ENCODE measurements at places on chromosomes 3 and 15.

- DNase-seq, result no peak
These were observed 58.0 kb upstream of the FOXB1 start for GRCh38 chr15:59946084-59946483.

- no peak for DNase-seq
These were observed 2.4 kb upstream of the LARP6 start for GRCh38 chr15:70856177-70856883.

- DNase-seq, result no peak
These were observed 10.0 kb downstream of the EIF2B5 start for GRCh38 chr3:184145111-184145524.

DNA sequence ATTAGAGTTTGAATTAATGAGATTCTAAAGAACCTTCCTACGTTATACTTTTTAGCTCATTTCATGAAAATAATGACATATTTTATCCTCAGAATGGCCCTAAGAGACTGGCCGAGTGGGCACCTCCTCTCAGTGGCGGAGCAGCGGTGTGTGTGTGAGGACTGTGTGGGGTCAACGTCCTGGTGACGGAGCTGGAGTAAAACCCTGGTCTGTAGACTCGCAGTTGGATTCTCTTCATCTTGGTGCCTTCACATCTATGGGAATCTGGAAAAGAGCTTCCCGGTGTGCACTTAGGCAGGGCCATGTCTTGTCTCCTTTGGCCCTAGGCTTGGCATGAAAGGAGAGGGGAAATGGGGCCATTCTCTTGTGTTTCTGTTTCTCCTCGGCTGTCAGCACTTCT is 21.4 kb upstream of the PAQR5 start:
- DNase-seq, result no peak

GRCh38 chr15:43329217-43329959 is 985 bp downstream of the LCMT2 start:
- DNase-seq, result peak; percentile 2

DNA sequence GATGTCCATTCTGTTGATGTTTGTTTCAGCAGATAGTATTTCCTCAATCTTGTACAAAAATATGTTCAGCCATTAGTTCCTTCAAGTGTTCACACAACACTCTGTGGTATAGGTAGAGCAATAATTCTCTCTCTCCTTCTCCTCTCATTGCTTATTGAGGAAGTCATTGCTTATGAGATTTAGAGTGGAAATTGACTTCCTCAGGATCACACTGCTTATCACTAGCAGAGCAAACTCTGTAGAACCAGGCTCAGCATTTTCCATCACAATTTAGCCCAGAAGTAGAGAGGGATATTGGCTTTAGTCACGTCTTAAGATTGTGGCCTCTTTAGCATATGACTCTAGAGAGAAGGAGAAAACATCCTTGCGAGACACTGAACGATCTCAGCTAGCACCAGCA is 31.2 kb downstream of the RAB11A start:
- DNase-seq, result no peak

DNA sequence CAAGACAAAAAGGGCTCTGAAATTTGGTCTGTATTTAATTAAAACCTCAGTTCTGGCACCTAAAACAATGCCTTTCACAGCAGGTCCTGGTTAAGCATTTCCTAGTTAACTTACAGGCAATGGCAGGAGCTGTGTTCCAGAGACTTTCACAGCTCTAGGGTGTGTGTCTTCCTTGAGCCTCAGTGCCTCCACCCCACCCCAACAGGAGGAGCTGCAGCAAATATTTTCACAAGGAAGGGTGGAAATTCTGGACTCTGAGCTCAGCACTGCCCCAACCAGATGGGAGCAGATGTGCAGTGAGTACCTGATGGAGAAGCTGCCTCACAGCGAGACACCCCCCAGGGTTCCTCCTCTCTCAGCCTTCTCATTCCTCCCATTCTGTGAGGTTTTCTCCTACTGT is 106.3 kb upstream of the SPATA12 start:
- DNase-seq, result no peak

GRCh38 chr3:81769299-81769698 is 7.9 kb upstream of the GBE1 start:
- no peak for DNase-seq

DNA sequence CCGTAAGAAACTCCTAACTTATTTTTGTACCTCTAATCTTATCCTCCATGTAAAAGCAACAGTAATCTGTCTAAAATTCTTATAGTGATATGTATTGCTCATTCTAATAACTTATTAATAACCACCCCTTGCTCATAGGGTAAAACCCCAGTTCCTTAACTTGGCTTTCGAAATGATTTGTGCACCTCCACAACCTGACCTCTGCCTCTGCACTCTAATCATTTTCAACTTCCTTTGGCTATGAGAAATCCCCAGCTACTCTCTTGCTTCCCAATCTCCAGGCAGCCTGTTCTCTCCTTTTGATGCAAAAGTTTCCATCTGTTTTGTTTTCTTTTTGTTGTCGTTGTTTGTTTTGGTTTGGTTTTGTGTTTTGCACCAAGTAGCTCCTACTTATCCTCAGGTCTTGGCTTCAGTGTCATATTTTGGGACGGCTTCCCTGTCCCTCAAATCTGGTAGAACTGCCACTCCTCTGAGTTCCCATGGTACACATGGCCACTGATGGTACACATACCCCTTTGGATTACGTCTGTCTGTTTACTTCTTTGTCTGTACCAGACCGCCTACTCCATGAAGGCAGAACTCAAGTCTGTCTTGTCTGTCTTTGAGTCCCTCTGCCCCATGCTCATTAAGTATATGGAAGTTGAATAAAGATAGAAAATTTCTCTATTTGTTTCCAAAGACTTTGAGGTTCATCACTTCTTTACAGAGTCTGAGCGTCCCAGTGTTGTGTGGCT is 105.6 kb upstream of the TGFBR2 start:
- DNase-seq, result no peak

DNA sequence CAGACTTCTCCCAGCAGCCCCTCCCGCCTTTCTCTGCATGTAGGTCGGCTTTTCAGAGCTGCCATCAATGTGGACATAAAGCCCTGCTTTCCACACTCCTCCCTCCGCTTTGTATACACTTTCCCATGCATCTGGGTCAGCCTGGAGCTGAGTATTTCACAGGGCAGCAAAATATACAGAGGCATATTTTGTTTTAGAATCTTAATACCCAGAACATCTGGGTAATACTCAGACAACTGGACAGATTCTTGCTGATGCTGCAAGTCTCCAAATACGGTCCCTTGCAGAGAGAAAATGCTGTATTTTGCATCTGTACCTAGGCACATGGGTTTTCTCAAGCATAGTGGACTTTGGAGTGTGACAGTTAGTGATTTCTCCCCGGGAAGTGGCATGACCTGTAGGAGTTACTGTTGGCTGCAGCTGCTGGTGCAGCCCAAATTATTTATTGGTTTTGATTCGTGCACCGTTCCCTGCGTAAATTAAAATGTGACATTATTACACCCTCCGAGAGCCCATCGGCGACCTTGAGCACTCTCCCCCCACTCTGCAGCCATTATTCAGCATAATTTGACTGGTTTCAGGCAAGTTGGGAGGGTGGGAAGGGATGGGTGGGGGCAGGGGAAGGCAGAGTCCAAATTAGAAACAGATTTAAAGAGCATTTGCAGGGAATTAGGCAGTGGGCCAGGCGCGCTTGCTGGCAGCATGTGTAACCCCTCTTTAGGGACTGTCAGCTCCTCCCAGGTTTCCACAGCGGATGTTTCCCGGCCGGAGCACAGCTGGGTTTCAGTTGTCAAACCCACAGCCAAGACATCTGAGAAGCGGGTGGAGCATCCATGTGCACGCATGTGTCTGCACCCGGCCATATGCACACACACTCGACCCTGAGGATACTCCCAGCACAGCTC is 100.8 kb downstream of the CPN2 start:
- DNase-seq, result no peak

- no peak for DNase-seq
These were observed 80.9 kb downstream of the DGKG start for GRCh38 chr3:186281176-186281575.

GRCh38 chr15:69280783-69281182 is 17.9 kb upstream of the PAQR5 start:
- DNase-seq, result no peak

DNA sequence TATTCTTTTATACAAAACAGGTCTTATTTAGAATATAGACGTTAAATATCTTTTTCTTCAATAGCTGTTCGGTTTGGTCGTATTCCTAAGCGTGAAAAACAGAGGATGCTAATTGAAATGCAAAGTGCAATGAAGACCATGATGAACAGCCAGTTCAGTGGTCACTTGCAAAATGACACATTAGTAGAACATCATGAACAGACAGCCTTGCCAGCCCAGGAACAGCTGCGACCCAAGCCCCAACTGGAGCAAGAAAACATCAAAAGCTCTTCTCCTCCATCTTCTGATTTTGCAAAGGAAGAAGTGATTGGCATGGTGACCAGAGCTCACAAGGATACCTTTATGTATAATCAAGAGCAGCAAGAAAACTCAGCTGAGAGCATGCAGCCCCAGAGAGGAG is 16.8 kb downstream of the NR1D2 start:
- DNase-seq, result no peak

DNA sequence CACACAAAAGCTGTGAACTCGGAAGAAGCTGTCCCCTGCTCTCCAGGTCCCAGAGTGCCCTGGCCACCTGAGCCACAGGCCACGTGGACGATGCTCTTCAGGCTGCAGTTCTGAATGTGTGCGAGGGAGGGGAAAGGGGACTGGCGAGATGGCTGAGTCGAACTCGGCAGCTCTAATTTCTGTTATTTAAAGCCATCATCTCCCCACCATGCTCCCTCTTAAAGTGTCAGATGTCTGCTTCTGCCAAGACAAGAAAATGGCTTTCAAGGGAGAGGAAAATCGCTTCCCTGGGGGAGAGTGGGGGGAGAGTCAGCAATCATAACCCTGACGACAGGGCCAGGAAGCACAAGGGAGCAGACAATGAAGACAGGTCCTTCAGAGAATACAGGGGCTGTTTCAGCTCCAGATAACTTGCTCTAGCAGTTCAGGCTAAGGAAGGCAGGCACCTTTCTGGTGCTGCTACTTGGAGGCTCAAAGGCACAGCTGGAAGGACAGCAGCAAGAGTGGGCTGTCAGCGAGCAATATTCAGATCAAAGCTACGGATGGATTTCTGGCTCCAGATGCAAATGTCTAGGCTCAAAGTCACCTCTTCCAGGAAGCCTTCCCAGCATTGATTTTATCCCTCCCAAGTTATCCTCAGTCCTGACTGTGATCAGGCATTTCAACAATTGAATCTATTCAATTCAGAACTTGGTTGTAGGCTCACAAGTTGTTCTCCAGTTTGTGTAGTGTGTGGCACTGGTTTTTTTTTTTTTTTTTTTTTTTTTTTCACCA is 15.5 kb upstream of the CCDC33 start:
- no peak for DNase-seq

DNA sequence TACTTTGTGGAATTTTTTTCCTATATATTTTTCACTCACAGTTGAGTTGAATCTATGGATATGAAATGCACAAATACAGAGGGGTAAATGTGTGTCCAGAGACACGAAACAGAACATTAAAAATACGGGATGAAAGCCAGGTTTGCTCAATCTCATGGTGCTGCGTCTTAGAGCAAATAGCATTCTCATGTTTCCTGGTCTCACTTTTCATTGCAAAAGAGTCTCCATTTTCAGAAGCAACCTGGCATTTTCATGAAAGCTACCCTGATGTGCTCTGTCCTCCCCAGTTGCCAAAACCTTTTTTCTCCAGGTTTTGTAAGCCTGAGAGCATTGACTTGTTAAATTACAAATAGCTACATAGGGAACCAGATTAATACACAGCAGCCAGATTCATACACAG is 49.5 kb upstream of the MBNL1 start:
- no peak for DNase-seq

DNA sequence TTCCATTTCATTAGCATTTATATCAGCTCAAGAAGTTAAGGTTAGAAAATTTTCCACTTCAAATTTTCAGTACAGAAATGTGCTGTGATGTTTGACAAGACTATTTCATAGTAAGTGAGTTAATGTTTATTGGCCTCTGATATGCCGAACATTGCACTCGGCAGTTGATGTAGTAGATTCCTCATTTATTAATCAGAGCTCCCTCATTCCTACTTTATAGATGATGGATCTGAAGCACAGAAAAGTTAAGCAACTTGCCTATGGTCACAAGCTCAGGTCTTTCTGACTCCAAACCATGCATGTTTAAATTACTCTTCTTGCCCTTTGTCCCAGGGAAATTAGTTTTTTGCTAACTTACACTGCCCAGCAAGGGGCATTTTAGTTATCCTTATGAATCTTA is 92.0 kb downstream of the ATG7 start:
- DNase-seq, result no peak

DNA sequence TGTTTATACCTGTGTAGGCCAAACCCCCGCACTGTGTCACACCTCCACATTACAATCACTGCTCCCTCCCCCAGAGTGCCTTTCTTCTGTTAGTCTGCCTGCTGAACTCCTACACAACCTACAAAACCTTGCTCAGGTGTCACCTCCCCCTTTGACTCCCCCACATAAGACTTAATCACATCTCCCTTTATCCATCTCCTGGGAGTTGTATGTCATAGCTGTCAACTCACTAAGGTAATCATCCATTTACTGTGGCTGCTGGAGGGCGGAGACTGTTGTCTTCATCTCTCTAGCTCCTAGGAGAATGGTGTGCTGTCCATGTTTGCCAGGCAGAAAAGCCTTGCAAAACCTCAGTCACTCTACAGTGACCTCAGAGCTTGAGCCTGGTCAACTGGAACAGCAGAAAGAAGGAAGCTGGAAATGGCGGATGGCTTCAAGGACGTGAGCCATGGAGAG is 43.8 kb downstream of the ZNF710 start:
- DNase-seq, result no peak

DNA sequence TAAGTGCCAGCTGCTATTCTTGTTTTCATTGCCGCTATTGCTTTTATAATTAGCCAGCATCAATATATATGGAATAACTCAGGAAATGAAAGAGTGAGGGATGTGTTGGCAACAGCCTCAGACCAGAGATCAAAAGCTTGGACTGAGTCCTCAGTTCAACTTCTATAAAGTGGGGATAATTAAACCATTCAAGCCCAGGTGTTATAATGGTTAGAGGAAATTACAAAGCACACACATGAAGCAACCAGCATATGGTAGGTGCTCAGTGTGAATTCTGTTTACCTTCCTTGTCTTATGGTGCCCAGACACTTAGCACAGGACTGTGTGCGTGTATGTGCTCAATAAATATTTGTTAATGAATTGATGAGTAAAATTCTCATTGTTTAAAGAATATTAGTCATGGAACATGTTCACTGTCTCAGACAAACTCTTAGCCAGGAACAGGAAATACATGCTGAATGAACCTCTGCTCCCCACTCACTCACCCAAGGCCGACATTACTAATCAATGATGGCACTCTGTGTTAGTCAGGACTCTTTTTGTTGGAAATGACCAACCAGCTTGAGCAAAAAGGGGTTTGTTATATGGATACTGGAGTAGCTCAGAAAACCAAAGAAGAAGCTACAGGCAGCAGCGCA is 16.7 kb upstream of the CCDC174 start:
- DNase-seq, result no peak

GRCh38 chr3:196220991-196221390 is 4.7 kb downstream of the SLC51A start:
- DNase-seq, result no peak

GRCh38 chr15:68369931-68370767 is 61.8 kb downstream of the ITGA11 start:
- DNase-seq, result no peak

Data from stimulated activated CD4-positive, alpha-beta T cell treated with anti-CD3 and anti-CD28 coated beads, Interleukin-4, amount 100 ng/mL, for 48 hours (primary cell).